ENCODE measurements at places on chromosomes 16 and 17. TPM values are rescaled to one million over a fixed set of nuclear protein-coding genes. Genes with fewer than 3 reads are reported as not detected.

The TBC1D3B gene
- 1.3 TPM for total RNA-seq

The DHRS7C gene
- total RNA-seq = not detected

- DNase-seq = no peak
These were observed 5.7 kb upstream of the CX3CL1 start for GRCh38 chr16:57366544-57367040.

DNA sequence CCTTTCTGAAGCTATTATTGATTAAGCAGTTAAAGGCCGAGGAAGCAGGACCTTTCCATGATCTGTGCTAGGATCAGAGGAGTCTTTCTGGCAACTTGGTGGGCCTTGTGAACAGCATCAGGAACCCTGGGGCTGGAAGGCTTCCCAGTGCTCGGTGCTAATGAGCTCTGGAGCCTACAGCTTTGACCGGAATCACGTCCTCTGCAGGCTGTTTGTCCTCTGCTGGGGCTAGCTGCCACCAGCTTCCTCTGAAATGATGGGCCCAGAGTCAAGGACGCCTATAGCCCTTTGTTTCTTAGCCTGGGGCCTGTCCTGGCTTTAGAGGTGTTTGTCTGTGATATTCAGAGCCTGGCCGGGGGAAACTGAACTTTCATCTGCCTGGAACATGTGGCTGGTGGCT lies 111.6 kb downstream of the SHISA9 start:
- DNase-seq = no peak

The ABCA8 gene
- 0.12 TPM for total RNA-seq

All from glomerular endothelial cell (primary cell).